ENCODE measurements at places on chromosomes 12 and 14.

GRCh38 chr14:23572836-23573235 lies 5.2 kb upstream of the AP1G2 start:
- no peak for DNase-seq

DNA sequence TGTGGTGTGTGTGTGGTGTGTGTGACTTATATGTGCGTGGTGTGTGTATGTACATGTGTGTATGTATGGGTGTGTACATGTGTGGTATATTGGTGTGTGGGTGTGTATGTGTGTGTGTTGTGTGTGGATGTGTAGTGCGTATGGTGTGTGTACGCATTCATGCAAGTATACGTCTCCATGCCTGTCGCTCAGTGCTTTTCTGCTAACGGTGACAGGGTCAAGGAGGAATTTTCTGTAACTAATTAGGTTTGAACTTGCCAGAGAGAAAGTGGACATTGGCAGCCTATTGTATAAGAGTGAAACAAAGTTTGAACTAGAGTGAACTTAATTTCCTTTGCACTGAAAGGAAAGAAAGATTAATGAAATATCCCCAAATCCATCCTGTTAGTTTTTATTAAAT lies 120.9 kb upstream of the GSC start:
- DNase-seq: no peak

DNA sequence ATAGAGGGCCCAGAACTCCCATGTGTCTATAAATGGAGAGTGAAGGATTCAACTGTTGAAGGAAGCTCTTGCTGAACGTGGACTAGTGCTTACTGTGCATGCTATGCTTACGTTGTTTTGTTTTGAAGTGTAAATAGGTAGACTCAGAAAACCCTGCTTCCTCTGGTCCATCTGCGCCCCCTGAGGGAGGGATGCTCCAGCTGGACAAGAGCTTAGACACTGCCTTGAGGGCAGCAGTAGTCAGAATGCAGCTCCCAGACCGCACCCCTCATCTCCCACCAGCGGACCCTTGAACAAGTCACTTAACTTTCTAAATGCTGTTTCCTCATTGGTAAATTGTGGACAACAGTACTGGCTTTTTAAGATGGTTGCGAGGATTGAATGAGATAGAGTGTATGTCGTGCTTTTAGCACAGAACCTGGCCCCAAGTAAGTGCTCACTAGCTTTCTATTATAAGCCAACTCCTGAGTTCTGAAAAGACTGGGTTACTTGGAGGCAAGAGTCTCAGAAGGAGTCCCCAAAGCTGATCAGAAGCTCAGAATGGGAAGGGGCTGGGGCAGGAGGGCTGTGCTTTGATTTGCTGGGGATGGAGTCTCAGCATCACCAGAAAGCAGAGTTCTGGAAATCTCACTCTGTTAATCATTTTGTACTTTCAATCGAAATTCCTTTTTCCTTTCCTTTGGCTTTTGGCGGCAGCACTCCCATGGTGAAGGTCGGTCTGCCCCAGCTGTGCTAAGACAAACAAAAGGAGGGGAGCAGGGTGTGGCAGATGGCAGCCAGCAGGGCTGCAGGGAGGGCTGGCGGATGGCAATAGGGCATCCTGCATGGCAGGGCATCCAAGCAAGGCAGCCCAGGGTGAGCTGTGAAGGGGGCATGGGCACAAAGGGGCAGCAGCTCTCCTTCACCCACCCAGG lies 15.6 kb downstream of the AGAP2 start:
- DNase-seq: no peak

DNA sequence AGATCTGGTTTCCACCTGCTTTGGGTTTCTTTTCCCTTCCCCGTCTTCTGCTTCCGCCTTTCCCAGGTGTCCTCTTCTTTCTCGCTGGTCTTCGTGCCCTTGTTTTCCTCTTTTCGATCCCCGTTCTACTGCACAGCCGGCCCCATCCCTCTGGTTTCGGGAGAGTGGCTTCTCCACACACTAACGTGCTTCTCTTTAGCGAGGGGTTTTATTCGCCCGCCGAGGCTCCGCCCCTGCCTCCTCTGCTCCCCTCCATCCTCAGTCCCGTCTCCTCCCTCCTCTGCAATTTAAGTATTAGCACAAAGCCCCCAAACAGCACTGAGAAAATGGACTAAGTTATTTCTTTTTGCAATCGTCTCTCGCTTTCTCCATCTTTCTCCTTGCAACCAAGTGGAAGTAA lies at the start of gene SLC7A8:
TSS of gene SLC7A8 (minus strand) at position 182 of the 400 bp plus-strand sequence. CDS start 746 bp downstream, outside the sequence.
- no peak for DNase-seq

DNA sequence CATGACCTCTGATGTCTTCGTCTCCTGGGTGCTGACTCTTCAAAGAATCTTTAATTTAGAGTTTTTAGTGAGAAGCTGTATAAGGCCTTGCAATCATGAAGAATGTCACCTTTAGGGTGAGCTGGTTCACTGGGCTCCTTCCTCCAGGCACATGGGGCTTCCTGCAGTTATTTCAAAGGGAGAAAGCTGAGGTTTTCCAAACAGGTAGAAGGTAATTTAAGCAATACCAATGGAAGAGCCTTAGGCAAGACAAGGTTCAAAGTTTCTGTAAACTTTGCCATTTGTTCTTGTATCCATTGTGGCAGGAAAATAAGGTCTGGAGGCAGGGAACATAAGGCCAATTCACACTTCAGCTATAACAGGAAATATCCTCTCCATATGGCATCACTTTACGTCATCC lies 88.0 kb upstream of the EIF5 start:
- DNase-seq: no peak

DNA sequence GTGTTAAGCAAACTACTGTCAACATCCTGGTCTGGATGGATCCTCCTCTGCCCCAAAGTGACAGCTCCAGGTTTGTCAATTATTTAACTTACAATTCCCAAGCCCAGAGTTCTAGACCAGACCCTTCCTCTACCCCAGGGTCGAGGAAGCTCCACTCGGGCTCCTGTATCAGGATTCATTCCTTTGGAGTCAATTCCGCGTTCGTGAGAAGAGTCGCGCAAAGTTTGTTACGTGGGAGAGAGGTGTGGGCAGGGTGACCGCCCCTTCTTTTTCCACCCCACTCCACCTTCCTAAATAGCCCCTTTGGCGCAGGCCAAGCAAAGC lies 479 bp downstream of the SEL1L start:
- DNase-seq: no peak

- DNase-seq: no peak
These were observed 396.5 kb downstream of the RAD51B start for GRCh38 chr14:68216079-68216478.

- DNase-seq: no peak
These were observed 200.5 kb downstream of the STXBP6 start for GRCh38 chr14:24849471-24849870.

GRCh38 chr12:116074686-116075085 lies 202.8 kb downstream of the MED13L start:
- no peak for DNase-seq

- DNase-seq: no peak
These were observed 1415.2 kb downstream of the AACS start for GRCh38 chr12:126480451-126480850.

DNA sequence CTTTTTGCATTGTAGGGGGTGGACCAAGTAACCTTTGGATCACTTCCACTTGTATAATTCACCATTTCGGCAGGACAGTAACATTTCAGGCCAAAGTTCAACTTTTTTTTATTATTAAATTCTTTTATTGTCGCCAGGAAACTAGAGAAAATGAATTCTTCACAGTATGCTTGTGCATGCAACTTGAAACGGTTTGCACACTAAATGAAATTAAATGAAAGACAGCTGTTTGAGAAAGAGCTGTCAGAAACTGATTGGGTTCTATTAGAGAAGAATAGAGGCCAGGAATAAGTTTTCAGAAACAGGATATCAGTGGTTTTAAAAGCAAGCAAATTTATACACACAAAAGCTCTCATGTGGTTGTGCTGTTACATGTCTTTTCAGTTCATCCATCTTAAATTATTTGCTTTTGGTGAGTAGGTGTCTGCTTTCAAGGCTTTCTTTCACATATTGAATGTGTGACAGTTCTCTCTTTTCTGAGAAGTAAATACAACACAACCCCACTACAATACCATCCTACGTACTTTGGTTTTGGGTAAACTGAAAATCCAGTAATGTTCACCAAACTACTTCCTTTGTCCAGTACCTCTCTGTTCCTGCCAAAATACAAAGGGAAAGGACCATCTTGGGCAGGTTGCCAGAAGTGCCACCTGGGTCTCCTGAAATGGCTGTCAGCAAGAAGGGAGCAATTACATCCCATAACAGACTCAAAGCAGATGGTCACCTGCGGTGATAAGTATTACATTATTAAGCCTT lies 291.7 kb downstream of the RAD51B start:
- no peak for DNase-seq

DNA sequence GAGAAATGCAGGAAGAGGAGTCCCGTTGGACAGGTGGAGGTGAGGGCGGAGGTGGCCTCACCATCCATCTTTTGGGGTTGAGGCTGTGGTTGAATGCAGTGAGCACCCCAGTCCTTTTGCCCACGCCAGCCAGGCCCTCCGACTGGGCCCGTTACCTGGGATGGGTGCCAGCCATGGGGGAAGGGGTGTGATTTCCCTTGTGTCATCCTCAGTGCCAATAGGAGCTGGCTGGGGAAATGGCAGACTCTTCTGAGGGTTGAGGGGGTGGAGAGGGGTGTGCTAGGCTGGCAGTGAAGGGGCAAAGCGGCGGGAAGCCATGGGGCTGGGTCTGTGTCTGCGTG lies 9.6 kb downstream of the KCNH3 start:
- DNase-seq: no peak

DNA sequence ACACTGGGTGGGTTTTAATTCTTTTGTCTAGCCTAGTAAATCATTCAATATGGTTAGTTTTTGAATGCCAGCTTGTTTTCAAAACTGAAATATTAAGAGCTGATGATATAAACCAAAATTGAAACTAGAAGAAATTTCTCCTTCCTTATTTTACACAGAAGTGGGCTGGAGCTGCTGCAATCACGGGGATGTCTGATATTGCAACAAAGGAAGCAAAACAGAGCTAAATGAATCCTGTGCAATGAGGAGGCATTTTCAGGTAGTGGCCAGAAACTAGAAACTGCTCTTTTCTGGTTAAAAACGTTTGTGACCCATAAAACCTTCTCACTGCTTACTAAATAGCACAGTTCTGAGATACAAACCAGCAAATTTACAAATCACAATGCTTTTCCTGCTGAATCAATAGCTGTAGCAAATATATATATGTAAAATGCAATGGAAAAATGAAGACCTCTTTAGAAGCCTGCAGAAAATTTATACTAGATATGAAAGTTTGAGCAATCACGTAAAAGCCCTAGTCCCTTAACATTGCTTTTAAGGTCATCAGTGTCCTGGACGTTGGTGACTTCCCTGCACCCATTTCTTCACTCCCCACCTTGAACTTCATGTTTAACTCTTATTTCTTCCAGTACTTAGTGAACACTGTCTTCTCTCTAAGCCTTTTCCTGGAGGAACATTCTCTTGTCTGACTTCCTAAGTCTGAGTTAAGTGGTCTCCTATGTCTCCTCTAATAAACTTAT lies 15.9 kb upstream of the LRRK2 start:
- DNase-seq: no peak

GRCh38 chr14:35366056-35366451 lies 38.5 kb downstream of the NFKBIA start:
- DNase-seq: peak; percentile 68

- no peak for DNase-seq
These were observed 58.4 kb upstream of the BDKRB2 start for GRCh38 chr14:96146131-96146771.

- no peak for DNase-seq
These were observed 64.2 kb downstream of the CMAS start for GRCh38 chr12:22110176-22110575.

DNA sequence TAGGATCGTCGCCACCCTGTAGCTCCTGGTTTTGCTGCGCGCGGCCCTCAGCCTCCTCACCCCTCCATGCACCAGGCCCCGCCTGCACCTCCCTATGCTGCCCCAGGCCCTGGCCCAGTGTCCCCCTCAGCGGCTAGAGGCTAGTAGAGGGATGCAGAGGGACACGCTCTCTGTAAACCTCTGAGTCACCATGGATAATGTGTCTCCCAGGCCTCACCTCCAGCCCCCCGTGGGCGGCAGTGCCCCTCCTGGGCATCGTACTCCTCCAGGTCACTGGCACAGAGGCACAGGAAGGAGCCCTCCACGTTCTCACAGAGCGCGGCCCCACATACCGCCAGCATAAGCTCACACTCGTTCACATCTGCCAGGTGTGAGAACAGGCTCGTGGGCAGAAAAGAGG lies 12.3 kb downstream of the ISCA2 start:
- DNase-seq: no peak

GRCh38 chr12:122423258-122424165 lies 1.0 kb upstream of the CLIP1 start:
- no peak for DNase-seq

GRCh38 chr12:127629066-127629820 lies 637.7 kb upstream of the TMEM132C start:
- no peak for DNase-seq

DNA sequence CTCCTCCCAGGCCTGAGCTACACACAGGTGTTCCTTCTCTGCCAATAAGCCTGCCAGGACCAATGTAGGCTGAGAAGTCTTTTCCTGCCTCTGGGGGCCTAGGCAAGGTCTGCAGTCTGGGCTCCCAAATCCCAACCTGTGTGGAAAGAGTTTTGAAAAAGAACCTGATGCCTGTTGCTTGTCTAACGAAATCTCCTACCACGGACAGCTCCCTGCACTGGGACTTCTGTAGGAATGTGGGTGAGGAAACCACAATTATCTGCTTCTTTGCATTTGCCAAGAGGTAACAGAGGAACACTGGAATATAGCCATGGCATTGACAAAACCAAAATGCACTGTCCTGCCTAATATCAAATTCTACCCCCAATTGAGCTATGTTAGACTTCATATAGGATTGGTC lies 877.0 kb upstream of the TMEM132C start:
- no peak for DNase-seq

DNA sequence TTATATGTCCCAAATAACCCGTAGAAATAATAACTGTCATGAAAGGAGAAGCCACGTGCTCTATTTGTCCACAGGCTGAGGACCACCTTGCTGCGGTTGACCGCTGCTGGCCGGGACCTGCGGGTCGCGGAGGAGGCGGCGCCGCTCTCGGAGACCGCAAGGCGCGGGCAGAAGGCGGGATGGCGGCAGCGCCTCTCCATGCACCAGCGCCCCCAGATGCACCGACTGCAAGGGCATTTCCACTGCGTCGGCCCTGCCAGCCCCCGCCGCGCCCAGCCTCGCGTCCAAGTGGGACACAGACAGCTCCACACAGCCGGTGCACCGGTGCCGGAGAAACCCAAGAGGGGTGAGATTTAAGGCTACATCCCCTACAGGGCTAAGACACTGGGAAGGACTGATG lies 21.0 kb downstream of the RPGRIP1 start:
- DNase-seq: peak; percentile 23

DNA sequence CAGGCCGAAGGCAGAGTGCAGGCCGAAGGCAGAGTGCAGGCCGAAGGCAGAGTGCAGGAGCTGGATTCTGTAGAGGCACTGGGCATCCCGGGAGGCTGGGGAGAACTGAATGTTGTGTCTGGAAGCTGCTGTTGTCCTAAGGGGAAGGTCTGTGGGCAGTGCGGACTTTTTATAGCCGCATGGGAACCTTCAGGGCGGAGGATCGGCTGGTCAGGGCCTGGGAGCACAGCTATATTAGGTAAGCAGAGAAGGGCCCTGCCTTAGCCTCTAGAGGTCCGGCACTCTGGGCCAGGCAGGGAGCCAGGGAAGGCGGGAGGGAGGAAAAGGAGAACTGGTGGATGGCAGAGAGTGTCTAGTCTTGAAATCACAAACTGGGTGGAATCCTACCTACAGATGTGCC lies 14.2 kb downstream of the CABP1 start:
- DNase-seq: no peak

GRCh38 chr12:22551624-22552023 lies 7.3 kb upstream of the C2CD5 start:
- DNase-seq: no peak

- DNase-seq: no peak
These were observed 230.2 kb downstream of the VRK1 start for GRCh38 chr14:97027256-97027999.
